ENCODE measurements at places on chromosomes 12 and 14.

- peak; percentile 5 for DNase-seq
Observed at GRCh38 chr12:108955225-108955835, 65.5 kb downstream of the SVOP start.

GRCh38 chr14:36915081-36915480, 253.4 kb downstream of the PAX9 start:
- no peak for DNase-seq

DNA sequence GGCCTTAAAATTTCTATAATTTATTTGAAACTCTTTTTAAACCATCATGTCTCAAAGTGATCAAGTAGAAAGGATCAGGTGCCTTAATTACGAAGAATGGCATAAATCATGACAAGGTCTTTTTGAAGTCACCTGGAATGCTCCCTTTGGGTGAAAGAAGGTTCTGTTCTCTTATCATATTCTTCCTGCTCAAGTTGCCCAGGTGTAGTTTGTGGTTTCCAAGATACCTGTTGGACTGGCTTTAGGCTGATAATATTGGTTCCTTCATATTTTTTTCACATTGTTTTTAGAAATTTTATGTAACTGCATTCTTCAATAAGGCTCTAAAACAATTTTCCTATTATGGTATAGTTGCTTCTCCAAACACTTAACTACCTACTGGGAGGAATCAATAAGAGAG, 29.2 kb downstream of the RASSF3 start:
- no peak for DNase-seq

- DNase-seq: no peak
Observed at GRCh38 chr12:49667325-49668090, 39.7 kb downstream of the FMNL3 start.

GRCh38 chr12:53431187-53431586, 7.5 kb downstream of the AMHR2 start:
- DNase-seq: no peak

DNA sequence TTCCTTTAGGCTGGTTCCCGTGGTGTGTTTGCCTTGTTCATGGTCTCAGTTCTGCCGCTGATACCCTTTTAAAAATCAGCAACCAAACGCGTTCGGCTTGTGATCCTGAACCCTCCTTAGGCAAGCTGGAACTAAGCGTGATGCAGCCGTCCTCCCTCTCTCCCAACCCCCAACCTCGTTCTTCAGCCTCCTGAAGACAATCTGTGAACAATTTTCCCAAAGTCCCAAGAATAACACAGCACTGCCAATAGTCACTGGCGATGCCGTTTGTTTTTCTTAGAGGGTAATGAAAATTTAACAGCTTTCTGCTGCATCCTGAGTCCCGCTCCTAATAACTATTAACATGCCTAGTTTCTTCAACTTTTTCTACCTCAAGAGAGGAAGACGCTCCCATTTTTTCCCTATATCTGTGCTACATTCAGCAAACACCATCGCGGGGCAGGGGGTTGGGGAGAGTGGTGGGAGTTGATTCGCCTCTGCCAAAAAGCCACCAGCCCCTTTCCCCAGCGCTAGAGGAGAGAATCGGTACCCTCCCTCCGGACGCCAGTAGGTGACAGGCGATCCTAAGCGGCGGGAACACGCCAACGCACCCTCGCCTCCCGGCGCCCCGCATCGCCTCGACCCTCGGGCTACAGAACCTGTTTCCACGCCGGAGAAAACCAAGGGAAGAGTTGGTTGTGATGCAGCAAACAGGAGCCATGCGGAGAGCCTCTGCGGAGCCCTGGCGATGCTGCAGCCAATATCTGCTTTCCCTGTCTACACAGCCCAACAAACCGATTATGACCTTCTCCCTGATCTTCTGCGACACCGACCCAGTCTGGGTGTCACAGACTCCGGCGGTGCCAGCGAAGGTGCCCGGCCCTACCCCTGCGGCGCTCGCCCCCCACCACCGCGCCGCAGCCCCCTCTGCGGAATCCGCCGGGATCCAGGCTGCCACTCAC, 752 bp downstream of the PRICKLE1 start:
- no peak for DNase-seq

DNA sequence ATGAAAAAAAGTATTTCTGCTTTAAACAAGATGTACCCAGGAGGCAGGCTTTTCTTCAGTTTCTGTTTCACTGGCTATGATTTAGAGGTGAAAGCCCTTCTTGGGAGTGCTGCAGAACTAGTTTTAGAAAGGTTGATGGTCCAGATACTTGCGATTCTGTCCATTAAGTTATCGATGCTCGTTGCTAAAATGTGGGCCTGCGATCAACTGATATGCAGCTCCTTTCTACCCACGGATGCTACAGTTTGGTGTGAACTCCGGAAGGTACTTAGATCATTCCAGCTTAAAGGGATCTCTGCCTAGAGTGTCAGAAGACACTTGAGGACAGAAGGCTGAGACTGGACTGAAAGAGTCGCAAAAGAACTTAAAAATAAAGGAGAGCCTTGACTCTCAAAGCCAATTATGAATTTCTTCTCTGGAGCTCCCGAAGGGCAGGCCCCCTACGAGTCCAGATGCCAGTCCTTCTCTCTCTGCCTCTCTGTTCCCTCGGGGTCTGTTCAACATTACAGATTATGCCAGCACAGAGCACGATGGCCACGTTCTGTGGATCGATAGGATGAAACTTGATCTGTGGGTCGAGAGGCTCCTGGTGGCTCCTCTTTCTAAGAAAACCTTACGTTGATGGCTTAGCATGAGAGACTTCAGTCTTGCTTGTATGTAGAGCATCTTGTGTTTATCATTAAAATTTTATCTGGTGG, 40.0 kb downstream of the FBXW8 start:
- no peak for DNase-seq

GRCh38 chr14:47389535-47389934, 285.9 kb downstream of the MDGA2 start:
- DNase-seq: no peak

- DNase-seq: no peak
Observed at GRCh38 chr12:124732275-124733075, 131.2 kb downstream of the SCARB1 start.

- DNase-seq: no peak
Observed at GRCh38 chr14:100617410-100618317, 30.4 kb upstream of the BEGAIN start.

Measured in GM04504 (cell line).